NCI-H1417 treated with DMSO at 0.1 percent for 48 hours (cell line): ENCODE measurements at places on chromosomes 5 and 9.

DNA sequence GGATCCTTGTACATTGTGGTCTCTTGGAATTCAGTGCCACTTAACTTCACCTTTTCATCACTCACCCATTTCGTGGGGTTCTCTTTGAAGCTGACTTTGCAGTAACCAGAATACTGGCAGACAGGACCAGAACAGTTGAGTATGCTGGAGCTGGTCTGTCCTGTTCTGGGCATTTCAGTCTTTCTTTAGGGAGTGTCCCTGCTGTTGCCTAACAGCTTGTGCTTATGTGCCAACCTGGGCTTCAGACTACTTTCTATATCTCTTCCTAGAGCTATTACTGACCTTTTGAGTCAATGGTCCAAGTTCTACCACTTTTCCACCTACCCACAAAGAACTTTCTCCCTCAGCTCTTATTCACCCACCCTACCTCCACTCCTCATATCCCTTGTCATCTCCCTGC lies 10.0 kb upstream of the INSL6 start:
- DNase-seq, result no peak

- no peak for DNase-seq
Measured at GRCh38 chr5:81241961-81242648, 9.0 kb downstream of the CKMT2 start.

DNA sequence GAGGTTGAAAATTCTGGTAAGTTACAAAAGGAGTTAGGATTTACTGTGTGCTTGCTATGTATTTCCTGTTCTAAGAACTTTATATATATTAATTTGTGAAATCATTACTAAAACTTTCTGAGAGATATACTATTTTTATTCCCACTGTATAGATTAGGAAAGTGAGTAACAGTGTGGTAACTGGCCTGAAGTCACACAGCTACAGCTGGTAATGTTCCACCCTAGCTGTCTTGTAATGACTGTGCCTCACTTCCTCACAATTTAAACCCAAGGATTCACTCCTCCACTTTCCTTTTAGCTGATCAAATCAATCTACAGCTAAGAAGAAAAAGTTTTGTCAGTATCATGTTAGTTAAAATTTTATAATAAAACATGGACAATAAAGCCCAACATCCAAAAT lies 278.8 kb downstream of the GAS1 start:
- DNase-seq, result no peak

DNA sequence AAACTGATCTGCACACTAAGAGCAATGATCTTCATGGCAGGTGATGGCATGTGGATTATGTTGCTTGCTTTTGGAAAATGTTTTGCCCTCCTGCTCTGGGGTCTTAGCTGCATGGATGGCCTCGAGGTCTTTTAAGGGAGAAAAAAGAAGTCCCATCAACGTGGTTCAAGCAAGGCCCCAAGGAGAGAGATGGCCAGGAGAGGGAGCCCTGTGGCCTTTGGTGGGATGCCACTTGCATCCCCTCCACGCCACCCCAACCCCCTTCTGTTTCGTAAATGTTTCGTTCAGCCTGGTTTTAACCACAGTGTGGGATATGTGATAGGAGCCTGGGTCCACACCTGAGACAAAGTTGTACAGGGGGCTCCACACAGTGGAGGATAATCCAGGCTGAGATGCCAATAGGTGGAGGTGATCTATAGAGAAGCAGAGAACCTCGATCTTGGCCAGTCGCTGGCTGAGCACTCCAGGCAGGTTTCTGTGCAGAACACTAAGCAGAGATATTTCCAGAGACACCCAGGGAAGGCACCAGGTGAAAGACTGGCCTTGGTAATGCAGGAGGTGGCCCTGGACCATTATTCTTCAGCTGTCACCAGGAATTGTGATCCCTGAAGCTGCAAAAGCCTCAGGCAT lies 25.8 kb upstream of the FRRS1L start:
- no peak for DNase-seq

DNA sequence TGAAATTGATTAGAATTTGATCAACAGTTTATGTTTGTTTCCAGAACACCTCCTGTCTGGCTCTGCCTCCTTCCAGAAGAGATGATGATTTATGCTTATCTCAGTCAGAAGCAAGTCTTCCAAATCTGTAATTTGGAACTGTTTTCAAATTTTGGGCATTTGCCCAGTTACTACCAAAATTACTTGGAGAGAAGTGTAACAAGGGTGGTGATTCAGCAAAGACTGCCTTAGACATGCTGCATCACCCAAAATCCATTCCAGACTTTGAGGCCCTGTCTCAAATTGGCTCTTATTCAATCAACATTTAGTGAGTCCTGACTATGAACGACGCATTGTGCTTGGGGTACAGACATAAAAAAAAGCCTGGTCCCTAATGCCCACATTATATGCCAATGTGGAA lies 89.4 kb downstream of the SH3TC2 start:
- DNase-seq, result no peak

GRCh38 chr5:111223101-111223786 lies 940 bp upstream of the CAMK4 start:
- no peak for DNase-seq

- no peak for DNase-seq
Measured at GRCh38 chr5:172426086-172426485, 28.2 kb downstream of the SH3PXD2B start.

- DNase-seq, result no peak
Measured at GRCh38 chr9:111399772-111400563, 69.9 kb upstream of the OR2K2 start.

DNA sequence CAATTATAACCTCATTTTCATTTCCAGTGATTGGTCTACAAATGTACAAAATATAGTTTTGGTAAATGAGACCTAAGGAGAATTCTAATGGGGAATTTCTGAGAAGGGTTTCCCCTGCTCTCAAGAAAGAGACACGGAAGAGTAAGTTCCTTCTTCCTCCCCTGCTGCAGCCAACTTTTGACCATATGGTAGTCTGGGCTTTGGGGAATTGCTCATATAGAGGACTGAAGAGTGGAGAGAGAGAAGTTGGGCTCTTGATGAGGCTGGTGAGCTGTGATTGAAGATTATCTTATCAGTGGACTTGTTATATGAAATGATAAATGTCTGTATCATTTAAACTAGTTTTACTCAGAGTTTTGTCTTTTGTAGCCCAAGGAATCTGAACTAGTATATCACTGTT lies 4.3 kb upstream of the LNPEP start:
- no peak for DNase-seq

- DNase-seq, result no peak
Measured at GRCh38 chr9:126505697-126506346, 107.9 kb upstream of the LMX1B start.
